ENCODE measurements at places on chromosomes 7 and 10.

DNA sequence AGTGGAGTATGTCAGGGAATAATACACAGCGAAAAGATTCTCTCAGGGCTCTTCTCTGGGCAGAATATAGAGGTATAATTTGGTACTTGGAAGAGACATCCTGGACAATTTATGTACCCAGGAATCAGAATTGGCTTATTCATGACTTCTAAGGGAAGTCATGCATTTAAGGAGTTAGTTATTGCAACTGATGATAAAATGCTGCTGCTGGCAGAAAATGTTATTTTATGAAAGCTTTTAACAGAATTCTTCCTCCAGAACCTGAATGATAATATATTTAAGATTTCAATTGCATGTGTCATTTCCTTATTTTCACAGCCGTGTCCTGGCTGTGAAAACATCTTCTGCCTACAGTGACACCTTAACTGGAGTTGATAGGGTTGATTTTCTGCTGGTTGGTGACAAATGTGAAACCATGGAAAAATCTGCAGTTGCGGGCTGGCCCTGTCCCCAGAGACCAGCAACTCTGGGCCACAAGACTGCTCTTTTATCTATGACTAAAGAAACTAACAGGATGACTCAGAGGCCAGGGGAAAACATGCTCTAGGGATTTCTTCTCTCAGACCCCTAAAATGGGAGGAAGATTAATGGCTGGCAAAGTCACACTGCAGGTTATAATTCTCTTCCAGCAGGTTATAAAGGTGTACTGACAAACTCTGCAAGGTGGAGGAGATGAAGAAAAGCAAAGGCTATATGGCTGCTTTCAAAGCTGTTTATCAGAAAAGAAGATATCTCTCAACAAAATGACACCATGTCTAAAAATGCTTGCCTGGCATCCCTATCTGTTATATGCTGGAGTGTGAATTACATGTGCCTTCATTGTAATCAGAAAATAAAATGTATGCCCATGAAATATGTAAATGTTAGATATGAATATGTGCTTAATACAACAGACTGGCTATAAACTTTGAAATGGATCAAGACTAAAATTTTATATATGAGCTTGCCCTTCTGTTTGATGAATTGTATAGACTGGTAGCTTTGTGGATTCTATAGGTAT lies 12.1 kb upstream of the TRUB1 start:
- no peak for DNase-seq

GRCh38 chr7:43377196-43377960 lies 205.5 kb upstream of the STK17A start:
- no peak for DNase-seq

DNA sequence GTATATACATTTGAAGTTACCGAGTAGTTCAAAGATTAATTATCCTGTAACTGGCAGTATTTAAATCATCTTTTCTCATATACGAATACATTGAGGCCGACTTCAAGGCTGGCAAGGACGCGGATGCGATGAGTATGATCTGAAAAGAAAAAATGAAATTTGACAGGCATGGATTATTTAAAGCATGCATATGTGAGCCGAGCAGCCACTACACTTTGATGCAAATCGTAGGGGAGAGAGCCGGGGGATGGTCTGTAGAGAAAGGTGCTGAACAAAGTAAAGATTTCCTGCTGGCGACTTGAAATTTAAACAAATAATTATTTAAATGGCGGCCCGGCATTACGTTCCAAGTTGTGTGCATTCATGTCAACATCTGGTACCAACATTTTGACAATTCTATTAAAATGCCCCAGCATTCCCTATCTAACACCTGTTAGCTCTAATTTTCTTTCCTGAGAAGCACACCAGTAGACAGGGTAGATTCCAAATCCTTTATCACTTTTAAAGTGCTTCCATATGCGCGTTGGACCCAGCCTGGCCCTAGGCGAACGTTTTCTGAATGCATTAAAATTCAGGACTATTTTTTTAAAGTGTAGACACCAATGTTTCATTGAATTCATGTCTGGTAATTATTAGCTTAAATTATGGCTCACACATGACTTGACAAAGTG lies 188.7 kb downstream of the EMX2 start:
- no peak for DNase-seq

DNA sequence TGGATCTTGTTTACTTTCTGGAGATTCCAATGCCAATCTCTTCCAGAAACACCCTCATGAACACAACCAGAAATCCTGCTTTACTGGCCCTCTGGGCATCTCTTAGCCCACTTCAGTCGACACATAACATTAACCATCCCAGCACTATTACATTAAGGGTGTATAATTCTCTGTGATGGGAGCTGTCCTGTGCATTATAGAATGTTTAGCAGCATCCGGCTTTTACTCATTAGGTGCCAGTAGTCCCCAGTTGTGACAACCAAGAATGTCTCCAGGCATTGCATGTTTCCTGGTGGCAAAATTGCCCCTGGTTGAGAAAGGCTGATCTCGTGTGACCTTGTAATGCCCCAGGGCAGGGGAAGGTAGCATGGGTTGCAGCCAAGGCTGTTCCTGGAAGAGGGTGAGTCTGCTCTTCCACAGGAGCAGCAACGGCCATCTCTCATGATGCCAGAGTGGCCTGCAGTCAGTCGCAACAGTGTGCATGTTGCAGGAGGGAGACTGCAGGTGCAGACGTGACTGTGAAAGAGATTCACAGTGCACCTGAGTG lies 2.6 kb upstream of the DDC start:
- DNase-seq = no peak

All from stimulated activated CD4-positive, alpha-beta T cell treated with anti-CD3 and anti-CD28 coated beads, Interleukin-4, amount 100 ng/mL, for 1 hour (primary cell).